Central memory CD8-positive, alpha-beta T cell (primary cell): ENCODE measurements at places on chromosomes 1 and 21.

DNA sequence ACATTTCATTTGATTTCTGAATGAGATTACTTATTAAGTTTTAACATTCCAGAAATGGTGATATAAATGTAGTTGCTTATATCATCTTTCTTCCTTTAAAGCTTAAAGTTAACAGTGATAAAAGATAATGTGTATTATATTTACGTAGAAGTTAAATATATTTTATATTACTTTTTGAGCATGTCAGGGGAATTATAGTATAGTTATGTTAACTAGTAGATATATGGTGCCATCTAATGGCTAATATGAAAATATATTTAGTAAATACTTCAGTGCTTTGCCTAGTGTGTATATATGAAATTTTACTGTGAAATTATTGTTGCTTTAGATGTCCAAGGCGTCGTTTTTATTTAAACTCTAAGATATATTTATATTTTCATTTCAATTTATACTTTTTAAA, 51.5 kb downstream of the SYT14 start:
- DNase-seq, result no peak
- peaks cover 66% of the 10 kb centered on the region for H3K27me3 ChIP-seq
- no peak overlapping the region for H3K27ac ChIP-seq
- H3K4me3 ChIP-seq, result no peak overlapping the region

- no peaks in the 10 kb centered on the region for H3K4me1 ChIP-seq
- no peak for DNase-seq
- no peak overlapping the region for H3K27ac ChIP-seq
- H3K4me3 ChIP-seq, result no peak overlapping the region
Observed at GRCh38 chr1:46637444-46638083, 21.0 kb upstream of the MOB3C start.

GRCh38 chr1:199122085-199122484, 483.2 kb downstream of the PTPRC start:
- no peaks in the 10 kb centered on the region for H3K4me1 ChIP-seq

DNA sequence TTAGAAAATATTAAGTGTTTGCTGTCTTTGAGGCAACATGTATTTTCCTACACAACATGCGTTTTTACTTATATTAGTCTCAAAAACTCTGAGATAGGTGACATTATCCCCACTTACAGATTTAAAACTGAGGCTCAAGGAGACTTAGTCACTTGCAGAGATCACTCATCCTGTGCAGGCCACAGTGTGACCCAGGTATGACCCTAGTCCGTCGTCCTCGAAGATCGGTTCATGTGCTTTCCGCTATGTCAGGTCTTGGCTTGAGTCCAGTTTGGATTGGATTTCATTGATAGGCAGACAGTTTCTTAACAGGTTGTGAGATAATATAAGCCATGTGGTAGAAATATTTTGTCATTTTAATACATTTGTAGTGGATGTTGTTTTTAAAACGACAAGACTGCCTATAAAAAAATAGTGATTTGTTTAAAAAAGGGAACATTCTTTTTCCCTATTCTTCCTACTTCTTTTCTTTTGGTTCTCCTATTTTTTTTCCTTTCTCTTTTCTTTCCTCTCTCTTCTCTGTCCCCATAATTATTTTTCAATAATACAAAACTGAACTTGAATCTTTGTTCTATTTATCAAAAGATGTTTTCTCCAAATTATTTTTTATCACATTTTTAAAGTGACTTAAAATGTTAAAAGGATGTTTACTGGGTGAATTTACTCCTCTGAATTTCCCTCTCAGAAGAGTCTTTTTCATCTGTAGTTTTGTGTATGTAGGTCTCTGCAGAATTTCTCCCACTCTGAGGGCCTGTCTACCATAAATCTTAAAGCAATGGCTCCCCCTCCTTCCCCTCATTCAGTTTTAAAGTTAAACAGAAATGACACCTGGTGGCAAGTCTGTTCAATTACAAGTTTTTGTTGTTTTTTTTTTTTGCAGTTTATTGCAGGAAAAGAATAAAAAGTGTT, 81.8 kb downstream of the PHTF1 start:
- DNase-seq, result no peak
- H3K27ac ChIP-seq, result no peak overlapping the region
- H3K27me3 ChIP-seq, result no peaks in the 10 kb centered on the region
- peaks cover 1% of the 10 kb centered on the region for H3K36me3 ChIP-seq
- H3K4me3 ChIP-seq, result no peak overlapping the region
- H3K4me1 ChIP-seq, result no peaks in the 10 kb centered on the region

DNA sequence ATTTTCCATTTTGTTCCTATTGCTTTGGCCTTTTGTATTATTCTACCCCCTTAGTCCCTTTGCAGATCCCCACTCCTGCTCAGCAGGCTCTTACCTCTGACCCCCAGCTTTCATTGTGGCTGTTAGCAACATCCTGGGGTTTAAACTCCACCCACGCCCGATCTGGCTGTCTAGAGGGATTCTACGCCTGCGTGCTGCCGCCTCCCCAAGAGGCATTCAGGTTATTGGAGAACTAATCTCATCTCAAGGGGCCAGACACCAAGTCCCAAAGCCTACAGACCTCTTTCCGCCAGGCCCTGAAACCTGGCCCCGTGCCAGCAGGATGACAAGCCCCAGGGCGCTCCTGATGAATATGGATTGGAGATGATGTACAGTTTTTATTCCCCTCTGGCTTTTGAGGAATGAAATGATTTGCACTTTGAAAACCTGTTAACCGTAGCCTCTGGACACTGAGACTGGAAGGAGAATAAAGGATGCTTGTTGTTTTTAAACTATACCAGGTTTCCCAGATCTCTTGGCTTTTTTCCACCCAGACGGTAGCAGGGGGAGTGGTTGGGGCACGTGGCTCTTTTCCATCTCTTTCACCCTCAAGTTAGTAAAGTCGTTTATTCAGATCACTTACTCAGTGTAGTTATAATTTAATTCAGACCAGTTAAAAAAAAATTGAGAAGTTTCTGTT, 14.5 kb upstream of the IKBKE start:
- H3K27ac ChIP-seq, result no peak overlapping the region
- no peak overlapping the region for H3K4me3 ChIP-seq
- no peak for DNase-seq
- H3K4me1 ChIP-seq, result no peaks in the 10 kb centered on the region
